ENCODE measurements at places on chromosomes 11 and 22.
A peak's percentile ranks its signal among the peaks of the same experiment; 100 is the strongest.

DNA sequence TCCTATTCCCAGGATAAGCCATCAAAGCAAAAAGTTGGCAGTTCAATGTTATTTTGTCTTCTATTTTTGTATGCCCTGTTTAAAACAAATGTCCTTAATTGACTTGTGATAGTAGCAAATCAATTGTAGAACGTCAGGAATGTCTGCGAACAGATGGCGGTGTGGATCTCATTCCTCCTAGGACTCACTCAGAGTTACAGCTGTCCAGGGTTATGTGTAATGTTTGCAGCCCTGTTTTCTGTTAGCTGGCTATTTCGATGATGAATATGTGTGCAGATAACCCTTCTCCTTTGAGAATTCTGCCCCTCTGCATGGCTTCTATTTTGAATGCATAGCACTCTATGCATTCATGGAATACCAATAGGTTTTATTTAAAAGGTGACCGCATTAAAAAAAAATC, 1248.0 kb upstream of the CNTN5 start:
- DNase-seq, result no peak

- no peak for DNase-seq
These were observed 21.7 kb downstream of the CAVIN3 start for GRCh38 chr11:6298605-6299004.

DNA sequence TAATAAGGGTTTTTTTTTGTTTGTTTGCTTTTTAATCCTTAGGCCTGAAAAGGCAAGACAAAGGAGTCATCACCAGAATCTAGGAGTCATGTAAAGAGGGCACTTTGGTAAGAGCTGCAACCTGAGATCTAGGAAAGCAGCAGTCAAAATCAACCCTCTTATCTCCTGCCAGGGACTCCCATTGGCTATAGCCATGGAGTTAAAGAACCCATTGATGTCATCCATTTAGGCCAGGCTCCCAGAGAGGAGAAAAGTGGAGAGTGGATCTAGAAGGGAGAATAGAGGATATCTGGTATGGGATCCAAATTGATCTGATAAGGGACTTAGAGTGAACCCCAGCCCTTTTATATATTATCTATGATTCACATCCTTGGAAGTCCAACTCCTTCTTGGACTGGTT, 35.9 kb downstream of the ZNF215 start:
- no peak for DNase-seq

- DNase-seq, result no peak
These were observed 11.5 kb downstream of the CARD10 start for GRCh38 chr22:37507731-37508130.

GRCh38 chr11:39102236-39102635, 2357.2 kb downstream of the LRRC4C start:
- no peak for DNase-seq

DNA sequence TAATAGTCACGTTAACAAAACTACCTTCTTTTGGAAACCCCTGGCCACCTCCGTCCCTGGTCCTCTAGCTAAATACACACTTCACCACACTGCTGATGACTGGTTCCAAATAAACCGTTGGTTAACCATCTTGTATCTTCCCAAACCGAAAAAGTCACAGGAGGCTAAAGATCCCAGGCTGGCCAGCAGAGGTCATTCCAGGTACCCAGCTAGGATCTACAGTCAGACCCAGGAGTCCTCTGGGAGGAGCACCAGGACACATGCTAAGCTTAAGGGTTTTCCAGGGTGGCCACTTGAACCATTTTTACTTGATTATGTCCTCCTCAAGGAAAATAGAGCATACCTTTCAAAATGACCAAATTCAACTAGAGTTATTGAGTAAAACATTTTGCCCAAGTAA, 103.2 kb downstream of the ETS1 start:
- DNase-seq, result no peak

DNA sequence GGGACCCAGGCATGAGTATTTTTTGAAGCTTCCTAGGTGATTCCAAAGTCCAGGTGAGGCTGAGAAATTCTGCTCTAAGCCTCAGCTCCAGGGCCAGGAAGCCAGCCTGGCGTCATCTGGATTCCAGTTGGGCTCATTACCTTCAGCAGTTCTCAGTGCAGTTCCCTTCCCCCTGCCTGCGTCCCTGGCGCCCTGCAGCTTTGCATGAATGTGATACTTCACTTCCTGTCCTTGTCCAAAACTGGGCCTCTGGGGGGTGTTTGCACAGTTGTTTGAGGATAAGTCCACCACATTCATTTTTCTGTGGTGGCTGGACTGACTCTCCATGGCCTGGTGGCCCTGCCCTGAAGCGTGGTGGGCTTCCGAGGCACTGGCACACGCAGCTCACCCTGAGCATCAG, 98.1 kb downstream of the TENM4 start:
- DNase-seq, result no peak

- no peak for DNase-seq
These were observed 11.7 kb upstream of the SORL1-AS1 start for GRCh38 chr11:121464352-121464946.

DNA sequence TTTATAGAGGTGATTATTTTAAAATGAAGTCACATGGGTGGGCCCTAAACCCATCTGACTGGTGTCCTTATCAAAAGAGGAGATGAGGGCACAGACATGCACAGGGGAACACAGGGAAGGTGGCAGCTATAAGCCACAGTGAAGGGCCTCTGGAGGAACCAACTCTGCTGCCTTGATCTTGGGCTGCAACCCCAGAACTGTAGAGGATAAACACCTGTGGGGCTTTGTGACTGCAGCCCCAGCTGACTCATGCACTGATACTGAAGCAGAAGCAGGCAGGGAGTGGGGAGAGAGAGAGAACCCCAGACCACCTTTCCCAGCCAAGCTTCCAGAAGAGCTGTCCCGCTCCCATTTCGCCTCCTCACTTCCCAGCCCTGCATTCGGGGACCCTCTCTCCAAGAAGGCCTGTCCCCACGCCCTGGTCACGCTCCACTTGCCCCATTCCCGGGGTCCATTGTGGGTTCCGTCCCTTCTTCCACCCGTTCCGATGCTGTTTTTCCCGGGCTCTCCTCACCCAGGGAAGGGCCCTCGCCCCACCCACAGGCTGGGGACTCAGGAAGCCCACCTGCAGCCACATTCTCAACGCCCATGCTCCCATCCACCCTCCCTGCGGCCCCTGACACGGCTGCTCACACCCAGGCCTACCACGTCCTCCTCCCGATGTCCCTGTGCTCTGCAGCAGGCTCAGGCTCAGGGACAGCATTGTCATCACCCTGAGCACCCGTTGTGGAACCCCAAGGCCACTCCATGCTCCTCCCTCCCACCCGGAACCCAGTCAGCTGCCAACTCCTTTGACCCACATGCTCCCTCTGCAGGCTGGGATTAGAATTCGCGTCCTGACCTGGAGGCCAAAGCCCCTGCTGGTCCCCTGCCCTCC, 90.8 kb upstream of the SHANK2 start:
- DNase-seq, result peak; percentile 44

GRCh38 chr11:64720640-64721358, 2.2 kb downstream of the NRXN2 start:
- no peak for DNase-seq

DNA sequence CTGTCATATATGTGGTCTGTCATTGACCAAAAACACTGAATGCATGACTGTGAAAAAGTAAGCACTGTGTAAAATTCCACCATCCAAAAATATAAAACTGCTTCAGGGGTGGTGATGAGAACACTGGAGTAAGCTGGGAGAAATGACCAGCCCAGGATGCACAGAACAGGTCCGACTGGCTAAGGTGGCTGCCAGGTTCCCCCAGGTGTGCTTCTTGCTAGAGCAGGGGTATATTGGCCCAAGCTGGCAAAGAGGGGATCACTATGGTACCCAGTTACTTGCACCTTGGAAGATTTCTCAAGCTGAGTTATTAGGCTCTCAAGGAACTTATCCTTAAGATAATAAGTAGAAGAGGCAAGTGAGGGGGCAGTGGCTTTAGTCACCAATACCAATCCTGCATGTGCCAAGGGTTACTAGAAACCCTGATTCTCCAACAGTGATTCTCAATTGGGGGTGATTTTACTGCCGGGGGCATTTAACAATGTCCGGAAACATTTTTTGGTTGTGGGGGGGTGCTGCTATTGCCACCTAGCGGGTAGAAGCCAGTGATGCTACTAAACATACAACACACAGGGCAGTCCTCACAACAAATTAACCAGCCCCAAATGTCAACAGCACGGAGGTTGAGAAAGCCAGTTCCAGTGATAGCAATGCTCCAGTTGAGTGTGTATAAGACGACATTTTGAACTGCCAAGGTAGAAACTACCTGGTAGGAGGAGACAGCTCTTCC, 15.7 kb downstream of the SNU13 start:
- no peak for DNase-seq

DNA sequence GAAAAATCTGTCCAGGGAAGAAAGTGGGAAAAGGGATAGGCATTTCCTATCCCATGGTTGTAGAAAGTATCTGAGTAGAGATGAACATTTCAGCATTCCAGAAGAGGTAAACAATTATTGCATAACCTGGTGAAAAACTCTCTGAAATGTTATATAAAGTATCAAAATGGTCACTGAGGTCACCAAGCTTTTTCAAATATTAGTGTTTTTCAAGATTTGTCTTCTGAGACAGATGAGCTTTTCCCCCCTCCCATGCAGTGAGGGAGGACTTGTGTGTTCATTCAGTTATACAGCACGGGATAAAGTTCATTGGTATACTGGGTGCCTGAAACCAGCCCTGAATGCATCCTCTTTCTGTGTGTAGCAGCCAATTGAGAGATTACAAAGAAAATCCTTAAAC, 1.9 kb upstream of the DEPDC7 start:
- no peak for DNase-seq

GRCh38 chr11:102530558-102530957, at the start of gene MMP7:
MMP7 (minus strand) TSS chr11:102530747; CDS start chr11:102530700, 47 bp downstream.
- no peak for DNase-seq

DNA sequence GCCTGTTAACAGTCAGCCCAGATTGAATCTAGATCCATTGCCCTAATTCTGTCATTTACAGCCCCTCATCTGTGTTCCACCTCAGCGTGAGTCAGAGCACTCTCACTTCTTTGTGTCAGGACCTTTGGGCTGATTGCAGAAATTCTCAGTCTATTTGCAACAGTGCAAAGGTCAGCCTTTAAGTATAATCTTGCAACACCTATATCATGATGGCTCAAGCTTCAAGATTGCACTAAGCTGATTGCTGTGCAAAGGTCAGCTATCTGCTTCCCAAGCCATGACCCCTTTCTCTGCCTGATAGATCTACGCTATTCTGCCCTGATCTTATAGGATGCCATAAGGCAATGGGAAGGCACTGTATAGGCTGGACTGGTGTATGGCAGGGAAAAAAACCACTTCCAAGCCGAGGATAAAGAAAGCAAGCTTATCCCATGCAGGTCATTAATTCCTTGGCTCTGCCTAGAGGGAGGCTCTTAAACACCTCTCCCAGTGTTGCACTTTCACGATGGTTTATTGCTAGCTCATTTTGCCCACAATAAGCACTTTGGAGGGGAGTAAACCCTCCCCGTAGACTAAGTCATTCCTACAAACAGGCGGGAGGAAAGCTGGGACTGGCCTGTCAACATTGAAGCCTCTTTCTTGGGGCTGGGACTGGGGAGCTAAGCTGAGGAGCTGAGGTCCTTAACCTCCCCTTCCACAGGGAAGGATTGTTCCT, 100.6 kb downstream of the RRAS2 start:
- DNase-seq, result no peak

DNA sequence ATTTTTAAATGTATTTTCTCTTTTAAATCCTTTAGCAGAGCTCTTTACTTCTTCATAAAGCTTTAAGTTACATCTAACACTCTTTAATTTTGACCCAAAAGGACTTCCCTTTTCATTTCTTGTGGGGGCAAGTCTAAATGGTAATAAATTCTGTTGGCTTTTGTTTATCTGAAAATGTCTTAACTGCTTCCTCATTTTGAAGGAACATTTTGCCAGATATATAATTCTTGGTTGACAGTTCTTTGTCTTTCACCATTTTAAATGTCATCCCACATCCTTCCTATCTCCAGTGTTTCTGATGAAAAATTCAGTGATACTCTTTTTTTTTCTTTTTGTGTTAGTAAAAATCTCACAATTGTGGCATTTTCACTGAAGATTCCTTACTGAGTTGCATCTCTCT, 44.7 kb upstream of the ZBTB44 start:
- DNase-seq, result no peak

GRCh38 chr11:95751515-95751914, 38.1 kb downstream of the FAM76B start:
- DNase-seq, result no peak

DNA sequence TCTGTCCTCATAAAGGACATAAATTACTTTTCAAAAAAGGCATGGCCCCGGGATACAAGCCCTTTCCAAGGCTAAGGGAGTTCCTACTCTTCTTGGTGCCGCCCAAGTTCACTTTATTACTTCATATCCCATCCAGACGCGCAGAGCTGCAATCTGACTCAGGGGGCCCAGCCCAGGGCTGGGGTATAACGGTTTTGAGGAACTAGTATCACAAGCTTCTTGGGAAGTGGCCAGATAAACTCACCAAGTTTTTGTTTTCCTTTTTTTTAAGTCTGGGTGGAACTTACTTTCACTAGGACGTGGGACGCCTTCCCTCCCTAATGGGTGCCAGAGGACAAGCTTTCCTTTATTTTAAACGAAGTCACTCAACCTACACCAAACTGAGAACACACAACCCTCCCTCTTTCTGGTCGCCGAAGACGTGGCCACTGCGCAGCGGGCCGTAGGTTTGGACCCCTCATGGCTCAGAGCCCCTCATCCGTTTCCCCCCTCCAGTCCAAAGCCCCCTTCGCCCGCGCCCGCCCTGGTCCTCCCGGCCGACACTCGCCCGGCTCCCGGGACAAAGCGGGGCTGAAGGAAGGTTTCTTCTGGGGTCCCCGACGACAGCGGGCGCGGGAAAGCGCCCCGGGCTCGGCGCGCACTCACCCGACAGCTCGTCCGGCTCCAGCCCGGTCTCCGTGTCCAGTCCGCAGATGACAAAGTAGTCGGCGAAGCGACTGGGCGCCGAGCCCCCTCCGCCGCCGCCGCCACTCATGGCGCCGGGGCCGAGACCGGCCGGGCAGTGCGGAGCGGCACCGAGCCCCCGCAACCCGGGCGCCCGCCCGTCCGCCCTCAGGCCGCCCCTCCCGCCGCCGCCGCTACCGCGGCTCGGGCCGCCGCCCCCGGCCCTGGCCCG, 587 bp downstream of the DENND5A start:
- DNase-seq, result peak; percentile 31

GRCh38 chr11:99352642-99353041, 331.9 kb downstream of the CNTN5 start:
- no peak for DNase-seq

- no peak for DNase-seq
These were observed 2.9 kb downstream of the SPINDOC start for GRCh38 chr11:63816166-63816565.

- DNase-seq, result no peak
These were observed 19.7 kb upstream of the TTLL12 start for GRCh38 chr22:43206509-43207161.

DNA sequence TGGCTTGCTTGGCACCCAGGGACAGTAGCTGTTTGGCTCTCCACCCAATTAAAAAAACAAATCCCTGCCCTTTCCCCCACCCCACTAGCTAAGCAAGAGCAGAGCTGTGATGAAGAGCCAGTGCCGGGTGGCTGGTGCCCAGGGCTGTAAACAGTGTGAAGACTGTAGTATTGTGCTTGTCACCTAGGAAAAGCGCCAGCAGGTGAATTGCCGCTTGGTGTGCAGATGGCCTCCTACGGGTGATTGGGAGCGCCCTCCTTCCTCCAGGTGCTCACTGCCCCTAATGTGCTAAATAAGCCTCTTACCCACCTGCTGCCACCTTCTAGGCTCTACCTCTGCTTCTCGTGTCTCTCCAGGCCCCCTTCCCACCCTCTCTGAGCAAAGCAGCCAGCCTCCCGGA, 18.4 kb upstream of the RAPSN start:
- DNase-seq, result no peak
